Left lung (tissue), 14 donors: ENCODE measurements at places on chromosomes 3 and 15. TPM values are rescaled to one million over a fixed set of nuclear protein-coding genes. Genes with fewer than 3 reads are reported as not detected.

GRCh38 chr15:53675832-53676231 is 83.6 kb downstream of the WDR72 start:
- DNase-seq = no peak

- DNase-seq = no peak
Observed at GRCh38 chr15:63420333-63420747, 38.7 kb upstream of the CA12 start.

- no peak for DNase-seq
Observed at GRCh38 chr3:64921281-64922065, 233.7 kb upstream of the ADAMTS9 start.

DNA sequence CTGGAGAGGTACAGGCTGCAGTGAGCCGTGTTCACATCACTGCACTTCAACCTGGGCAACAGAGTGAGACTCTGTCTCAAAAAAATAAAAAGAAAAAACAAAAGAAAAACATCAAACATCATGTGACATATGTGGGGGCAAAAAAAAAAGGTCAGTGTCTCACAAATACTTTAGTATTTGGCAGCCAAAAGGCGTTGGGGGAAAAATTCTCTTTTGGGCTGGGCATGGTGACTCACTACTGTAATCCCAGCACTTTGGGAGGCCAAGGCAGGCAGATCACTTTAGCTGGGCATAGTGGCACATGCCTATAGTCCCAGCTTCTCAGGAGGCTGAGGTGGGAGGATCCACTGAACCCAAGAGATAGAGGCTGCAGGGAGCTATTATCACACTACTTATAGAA is 47.6 kb downstream of the TMCC1 start:
- DNase-seq = no peak

DNA sequence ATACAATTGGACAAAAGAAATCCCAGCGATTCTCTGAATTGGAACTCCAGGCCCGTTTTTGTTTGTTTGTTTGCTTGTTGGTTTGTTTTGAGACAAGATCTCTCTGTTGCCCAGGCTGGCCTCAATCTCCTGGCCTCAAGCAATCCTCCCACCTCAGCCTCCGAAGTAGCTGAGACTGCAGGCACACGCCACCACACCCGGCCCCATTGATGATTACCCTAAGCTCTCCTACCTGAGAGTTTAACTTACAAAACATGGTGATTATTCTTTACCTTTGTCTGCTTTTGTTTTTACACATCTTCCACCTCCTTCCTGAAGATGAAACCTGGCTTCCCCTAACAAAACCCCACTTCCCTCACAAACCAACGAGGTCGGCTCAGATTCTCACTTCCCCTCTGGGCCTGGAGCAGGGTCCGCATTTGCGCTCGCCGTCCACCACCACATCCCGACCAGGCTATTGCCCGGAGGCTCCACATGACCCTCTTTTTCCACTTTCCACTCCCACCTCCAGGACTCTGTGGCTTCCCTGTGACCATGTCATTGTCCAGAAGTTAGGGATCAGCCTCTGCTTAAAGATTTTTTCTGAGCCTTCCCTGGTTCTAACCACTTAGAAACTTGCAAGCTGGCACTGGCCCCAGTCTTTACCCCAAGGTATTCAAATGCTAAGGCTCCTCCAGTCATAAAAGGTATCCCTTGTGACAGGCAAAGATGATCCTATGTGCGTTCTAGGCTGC is 14.8 kb downstream of the KLHL6 start:
- peak; percentile 84 for DNase-seq

GRCh38 chr3:34155108-34155507 is 356.7 kb downstream of the PDCD6IP start:
- no peak for DNase-seq

DNA sequence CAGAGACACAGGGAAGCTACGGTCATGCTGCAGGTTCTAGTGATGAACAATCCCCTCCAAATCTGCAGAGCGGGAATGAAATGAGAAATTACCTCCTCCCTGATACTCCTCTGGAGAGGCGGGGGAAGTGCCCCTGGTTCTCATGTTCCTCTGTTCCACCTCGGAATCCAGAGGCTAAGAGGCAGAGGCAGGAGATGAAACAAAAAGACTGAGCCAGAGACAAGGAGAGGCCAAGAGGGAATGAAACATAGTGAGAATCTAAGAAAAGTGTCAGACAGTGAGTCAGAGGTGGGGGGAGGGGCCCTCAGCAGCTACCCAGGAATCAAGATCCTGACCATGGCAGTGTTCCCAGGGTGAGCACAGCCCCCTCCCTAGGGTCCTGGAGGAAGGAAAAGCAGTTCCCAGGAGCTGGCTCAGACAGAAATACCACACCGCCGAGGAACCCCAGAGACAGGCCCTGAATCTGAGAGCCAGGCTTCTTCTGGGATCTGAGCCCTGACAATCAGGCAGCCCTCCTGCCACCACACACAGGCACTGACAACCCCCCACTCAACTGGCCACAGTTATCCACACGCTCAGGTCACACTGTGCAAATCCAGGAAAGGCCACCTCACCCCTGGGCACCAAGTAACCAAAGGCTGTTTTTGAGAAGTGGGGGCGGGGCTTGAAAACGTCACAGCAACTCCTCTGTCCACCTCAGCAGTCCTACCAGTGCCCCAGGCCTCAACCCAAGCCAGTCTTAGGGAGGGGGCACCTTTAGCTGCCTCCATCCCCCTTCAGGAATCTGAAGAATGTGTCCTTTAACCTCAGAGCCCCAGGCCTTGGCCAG is 2.4 kb downstream of the CSRNP1 start:
- no peak for DNase-seq

DNA sequence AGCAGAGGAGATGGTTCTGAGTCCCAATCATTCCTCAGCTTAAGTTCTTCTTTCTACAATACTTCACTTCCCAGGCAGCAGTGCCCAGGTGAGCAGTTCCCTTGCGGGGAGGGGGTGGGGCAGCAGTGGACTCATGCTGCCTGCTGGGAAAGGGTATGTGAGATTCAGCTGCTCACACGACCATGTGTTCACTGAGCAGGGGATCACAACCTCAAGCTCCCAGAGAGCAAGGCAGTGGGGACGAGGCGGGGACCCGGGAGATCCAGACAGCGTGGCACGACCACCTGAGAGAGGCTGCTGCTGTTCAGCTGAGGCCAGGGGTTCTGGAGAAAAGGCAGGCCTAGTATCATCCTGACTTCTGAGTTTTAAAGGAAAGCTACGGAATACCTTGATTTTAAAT is 166.6 kb downstream of the XXYLT1 start:
- peak; percentile 24 for DNase-seq

- no peak for DNase-seq
Observed at GRCh38 chr3:94185753-94186152, 122.9 kb downstream of the NSUN3 start.

DNA sequence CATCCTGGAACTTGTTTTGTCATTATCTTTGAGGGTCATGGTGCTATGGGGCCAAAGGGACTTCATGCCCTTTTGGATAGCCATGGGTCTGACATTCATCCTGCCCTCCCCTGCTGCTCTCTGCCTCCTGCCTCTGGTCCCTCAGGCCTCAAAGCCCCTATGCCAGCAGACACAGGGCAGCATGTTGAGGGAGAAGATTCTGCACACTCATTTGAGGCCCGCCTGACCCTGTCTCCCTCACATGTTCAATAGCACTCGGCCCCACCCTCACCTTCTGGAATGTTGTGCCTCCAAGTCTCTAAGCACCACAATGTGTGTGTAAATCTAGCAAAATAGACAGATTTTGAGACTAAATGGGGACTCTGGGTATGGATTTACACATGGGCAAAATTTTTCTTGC is 178.7 kb upstream of the ANKRD28 start:
- no peak for DNase-seq

GRCh38 chr3:66933233-66933632 is 64.9 kb upstream of the KBTBD8 start:
- DNase-seq = no peak

GRCh38 chr3:39748002-39748401 is 61.4 kb upstream of the MYRIP start:
- no peak for DNase-seq

DNA sequence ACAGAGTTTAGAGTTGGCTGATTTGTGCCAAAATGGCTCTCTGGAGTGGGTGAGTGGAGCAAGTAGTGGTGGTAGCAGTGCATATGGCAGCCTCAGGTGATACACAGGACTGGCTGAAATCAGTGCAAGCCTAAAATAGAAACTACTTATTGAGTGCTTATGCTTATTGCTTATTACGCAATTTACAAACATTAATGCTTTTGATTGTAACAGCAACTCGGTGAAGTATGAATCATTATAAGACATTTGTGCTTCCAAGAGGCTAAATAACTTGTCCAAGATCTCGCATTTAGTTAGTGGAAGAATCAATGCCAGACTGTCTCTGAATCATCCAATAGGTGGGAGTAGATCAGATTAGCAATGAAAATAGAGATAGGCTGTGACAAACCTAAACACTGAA is 353.8 kb downstream of the NAALADL2 start:
- no peak for DNase-seq

- no peak for DNase-seq
Observed at GRCh38 chr3:73073091-73073707, 11.7 kb downstream of the EBLN2 start.

DNA sequence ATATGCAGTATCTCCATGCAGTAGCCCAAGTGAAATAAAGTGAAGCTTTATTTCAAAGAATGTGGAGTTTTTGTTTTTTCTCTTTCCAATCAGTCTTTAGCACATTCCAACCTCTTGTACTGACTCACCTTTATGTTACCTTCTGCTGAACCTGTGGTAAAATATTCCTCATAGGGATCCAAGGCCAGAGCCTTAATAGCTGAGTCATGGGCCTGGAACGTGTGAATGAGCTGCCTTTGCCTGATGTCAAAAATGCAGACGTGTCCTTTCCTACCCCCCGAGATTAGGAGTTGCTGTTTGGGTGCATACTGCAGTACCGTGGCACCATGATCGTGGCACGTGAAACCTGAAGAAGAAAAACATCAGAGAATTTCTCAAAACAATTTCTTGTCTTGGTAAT is 108.5 kb downstream of the GLDN start:
- no peak for DNase-seq

GRCh38 chr15:71571641-71572040 is 238.7 kb upstream of the NR2E3 start:
- DNase-seq = no peak

DNA sequence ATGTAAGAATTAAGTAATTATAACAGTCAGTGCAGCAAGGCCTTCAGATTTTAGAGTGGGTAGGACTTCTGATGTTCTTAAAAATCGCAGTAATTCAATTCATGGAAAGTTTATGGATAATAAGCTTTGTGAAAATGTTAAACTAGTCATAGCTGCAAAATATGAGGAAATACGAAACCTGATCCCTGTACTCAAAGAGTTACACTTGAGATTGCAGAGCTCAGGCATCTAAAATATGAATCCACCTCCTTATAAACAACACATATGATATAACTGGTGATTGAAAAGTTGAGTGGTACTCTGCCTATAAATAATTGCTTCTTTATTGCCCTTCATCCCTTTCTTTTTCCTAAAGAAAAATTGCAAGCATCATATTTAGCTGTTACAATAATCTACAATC is 473.3 kb downstream of the OTOL1 start:
- DNase-seq = peak; percentile 10

DNA sequence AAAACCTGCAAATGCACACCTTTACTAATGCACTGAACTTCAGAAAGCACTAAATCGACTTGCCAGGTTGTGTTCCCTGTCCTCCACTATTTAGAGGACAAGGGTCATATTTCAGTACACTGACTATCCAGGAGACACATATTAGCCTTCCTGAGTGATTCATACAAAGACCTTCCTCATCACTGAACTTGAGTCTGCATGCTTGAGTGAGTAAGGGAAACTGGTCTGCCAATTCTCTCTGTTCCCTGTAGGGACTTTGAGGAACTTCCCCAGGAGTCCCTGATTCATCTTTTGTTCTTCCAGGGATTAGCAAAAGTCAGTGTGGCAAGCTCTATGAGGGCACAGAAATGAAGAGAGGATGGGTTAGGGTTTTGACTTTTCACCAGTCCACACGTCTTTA is 565.9 kb downstream of the PDCD6IP start:
- DNase-seq = no peak

- no peak for DNase-seq
Observed at GRCh38 chr3:195794708-195795107, 17.0 kb downstream of the MUC4 start.

DNA sequence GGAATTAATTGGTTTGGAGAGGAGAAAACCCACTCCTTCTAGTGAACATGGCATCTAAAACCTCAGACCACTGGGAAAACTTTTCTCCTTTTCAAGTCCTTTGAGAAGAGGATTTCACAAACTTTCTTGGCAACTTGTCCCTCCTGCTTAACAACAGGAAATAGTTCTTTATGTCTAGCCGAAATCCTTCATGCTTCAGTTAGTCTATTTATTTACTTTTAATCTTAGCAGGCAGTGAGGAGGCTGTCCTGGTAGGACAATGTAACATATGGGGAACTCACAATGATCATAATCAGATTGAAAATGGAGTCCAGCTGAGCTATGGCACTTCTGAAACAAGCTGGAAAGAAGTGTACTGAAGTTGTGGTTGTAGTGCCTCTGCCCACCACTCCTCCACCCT is 50.6 kb downstream of the KY start:
- no peak for DNase-seq

- no peak for DNase-seq
Observed at GRCh38 chr15:89778861-89779260, 2.7 kb downstream of the MESP2 start.

DNA sequence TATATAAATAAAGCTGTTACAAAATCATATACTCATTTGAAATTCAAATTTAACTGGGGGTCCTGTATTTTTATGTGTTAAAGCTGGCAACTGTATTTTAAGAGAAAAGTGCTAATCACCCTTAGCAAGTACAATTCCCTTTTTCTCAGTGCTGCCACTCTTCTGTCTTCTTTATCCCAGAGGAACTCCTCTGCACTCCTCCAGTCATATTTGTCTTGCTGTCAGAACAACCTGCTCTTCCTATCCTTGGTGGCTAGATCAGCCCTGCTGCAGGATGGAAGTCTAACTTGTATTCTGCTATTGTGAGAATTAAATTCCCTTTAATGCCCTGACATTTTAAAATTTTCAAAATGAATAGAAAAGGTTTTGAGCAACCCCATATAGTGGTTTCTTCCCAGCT is 123.9 kb upstream of the TNIK start:
- no peak for DNase-seq

- DNase-seq = no peak
Observed at GRCh38 chr3:197253238-197253947, 45.0 kb downstream of the DLG1 start.

The SERINC4 gene
- total RNA-seq = 0.12 TPM

The GP5 gene
- 0.15 TPM for total RNA-seq

The FHIT gene
- 16.3 TPM for total RNA-seq

The CDHR4 gene
- total RNA-seq = 6.1 TPM

The CSTA gene
- 18.6 TPM for total RNA-seq

The FBXW12 gene
- total RNA-seq = not detected

The OR5K2 gene
- total RNA-seq = not detected

The WNT5A gene
- 18.7 TPM for total RNA-seq

The CPNE9 gene
- total RNA-seq = not detected
